Cerebellar cortex (tissue), 1 donor: ENCODE measurements at places on chromosomes 5 and 9.

GRCh38 chr9:134816264-134816663 lies 64.3 kb upstream of the FCN2 start:
- no peak for DNase-seq

- no peak for DNase-seq
Measured at GRCh38 chr5:107578051-107578635, 92.6 kb downstream of the EFNA5 start.

- DNase-seq: no peak
Measured at GRCh38 chr5:116626945-116627679, 52.5 kb upstream of the SEMA6A start.

DNA sequence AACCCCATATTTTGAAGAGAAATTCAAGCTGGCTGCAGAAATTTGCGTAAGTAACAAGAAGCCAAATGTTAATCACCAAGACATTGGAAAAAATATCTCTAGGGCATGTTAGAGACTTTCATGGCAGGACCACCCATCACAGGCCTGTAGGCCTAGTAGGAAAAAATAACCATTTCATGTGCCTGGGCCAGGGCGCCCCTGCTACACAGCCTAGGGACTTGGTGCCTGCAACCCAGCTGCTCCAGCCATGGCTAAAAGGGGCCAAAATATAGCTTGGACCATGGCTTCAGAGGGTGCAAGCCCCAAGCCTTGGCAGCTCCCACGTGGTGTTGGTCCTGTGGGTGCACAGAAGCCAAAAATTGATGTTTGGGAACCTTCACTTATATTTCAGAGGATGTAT lies 167.7 kb upstream of the NMUR2 start:
- no peak for DNase-seq
